CD4-positive, alpha-beta T cell treated with Interleukin-15 for 4 hours (primary cell): ENCODE measurements at places on chromosomes 6 and 20.

- DNase-seq = no peak
Measured at GRCh38 chr20:36102809-36103596, 51.5 kb upstream of the EPB41L1 start.

DNA sequence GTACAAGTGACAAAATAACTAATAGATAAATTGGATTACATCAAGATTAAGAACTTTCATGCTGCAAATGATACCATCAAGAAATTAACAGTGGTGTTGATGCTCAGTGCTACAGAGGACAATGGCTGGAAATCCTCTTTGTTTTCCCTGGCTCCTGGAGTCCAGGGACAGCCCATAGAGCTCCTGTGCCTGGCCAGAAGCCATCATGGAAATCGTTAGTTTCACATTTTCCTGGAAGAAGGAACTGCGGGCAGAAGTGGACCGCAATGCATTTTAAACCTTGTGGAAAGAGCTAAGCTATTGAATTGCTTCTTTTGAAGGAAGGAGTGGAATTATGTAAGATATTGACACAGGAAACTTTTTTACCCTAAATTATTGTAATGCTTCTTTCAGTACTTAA is 276.0 kb downstream of the GJA1 start:
- no peak for DNase-seq

- no peak for DNase-seq
Measured at GRCh38 chr20:1144401-1145172, 26.2 kb downstream of the PSMF1 start.

GRCh38 chr6:3569816-3570215 is 113.0 kb upstream of the SLC22A23 start:
- DNase-seq = no peak

- DNase-seq = no peak
Measured at GRCh38 chr6:56297022-56297989, 49.9 kb upstream of the COL21A1 start.

- DNase-seq = no peak
Measured at GRCh38 chr6:152094992-152095592, 287.6 kb downstream of the ESR1 start.

- DNase-seq = peak; percentile 75
Measured at GRCh38 chr6:111992851-111993250, 61.1 kb upstream of the CCN6 start.

DNA sequence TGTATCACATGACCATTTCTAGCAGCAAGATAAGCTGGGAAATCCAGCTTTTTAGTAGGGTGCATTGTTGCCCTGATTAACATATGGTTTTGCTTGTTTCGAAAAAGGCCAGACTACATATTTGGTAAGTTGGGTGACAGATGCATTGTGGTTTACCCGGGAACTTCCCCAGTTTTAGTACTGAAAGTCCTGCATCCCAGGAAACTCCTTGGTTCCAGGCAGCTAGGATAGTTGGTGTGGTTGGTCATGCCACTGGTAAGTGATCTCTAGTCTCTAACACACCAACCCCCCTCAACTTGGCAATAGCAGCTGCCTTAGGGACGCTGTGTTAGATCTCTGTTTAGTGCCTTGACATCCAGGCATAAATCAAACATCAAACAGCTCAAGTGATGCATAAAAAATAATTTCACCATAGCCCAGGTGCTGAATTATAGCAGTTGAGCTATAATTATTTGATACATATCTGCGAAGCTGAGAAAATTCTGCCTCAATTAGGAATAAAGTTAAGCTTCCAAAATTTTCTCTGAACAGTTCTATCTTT is 216.5 kb downstream of the TFAP2C start:
- no peak for DNase-seq

GRCh38 chr6:139161817-139162284 is 27.0 kb downstream of the HECA start:
- peak; percentile 78 for DNase-seq

DNA sequence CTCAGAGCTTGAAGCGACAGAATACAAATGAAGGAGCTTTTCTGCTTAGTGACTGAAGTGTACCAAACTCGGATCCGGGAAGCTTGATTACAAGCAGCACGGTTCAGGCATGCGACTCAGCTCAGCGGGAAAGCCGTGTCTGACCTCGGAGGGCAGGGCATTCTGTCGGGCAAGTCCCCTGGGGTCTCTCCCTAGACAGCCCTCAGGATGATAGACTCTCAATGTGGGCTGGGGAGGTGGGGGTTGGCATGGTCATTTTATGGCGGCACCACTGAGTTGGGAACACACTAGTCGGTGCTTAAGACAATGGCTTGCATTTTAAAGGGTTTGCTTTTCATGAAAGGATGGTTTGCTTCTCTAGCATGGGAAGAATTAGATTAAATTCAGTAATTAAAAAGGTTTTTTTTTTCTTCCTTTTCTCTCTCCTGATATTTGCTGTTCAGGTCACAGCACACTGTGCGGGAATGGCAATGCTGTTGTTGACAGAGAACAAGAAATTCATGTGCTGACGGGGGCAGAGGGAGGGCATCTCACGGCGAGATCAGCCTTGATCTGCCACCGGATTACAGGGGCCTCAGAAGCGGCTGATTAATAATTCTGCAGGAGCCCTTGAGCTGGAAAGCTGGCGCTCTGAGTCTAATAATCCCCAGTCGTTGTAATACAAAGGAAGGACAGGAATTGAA is 80.7 kb upstream of the TRAF3IP2 start:
- no peak for DNase-seq

- DNase-seq = no peak
Measured at GRCh38 chr20:38098952-38099351, 65.4 kb downstream of the RPRD1B start.
